ENCODE measurements at places on chromosomes 12 and 14.

DNA sequence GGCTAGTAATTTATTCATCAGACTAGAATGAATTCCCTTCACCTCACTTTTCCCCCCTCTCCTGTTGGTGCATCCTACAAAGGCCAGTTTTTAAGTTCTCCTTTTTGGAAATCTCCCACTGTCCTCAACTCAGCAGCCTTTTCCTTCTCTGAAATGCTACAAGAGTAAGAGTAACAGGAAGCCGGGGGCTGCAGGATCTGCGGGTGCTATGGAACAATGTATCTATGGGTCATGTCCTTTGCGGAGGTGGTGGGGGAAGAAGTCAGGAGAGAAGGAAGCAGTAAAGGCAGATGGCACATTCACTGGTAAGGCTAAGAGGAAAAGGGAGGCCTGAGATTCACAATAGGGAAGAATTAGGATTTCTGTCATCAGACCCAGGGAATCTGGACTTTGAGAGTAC, 22.2 kb upstream of the TESC start:
- no peak for DNase-seq

DNA sequence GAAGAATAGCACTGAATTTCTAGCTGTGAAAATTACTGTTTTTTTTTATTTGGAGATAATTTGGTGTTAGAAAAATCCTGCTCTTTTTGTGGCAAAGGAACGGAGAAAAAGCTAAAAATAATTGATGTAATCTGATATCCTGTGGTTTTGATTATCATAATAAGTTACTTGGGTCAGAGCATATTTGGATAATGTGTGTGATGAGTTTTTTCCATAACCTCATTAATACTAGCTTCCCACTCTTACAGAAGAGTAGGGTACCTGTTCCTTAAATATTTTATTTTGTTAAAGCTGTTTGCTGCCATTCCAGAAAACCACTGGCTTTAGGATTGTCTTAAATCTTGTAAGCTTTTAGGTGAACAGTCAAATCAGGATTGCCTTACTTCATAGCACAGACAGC, 4.7 kb downstream of the PSMC6 start:
- no peak for DNase-seq

GRCh38 chr12:22626406-22626805, 1.4 kb downstream of the ETNK1 start:
- DNase-seq: no peak

DNA sequence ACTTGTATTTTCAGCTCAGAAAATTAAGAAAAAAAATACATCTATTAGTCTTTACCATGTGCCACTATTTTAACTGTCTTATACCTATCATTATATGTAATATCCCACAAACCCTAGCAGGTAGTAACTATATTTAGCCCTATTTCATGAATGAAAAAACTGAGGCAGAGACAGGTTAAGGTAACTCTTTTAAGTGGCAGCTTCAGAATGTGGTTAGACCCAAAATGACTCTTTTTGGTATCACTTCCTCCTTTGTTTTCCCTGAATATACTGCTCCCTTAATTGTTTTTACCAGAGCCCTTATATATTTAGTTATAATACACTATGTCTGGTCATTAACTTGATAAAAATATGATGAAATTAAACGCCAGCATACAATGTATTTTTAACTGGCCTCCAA, 235.6 kb upstream of the RPL10L start:
- DNase-seq: no peak

DNA sequence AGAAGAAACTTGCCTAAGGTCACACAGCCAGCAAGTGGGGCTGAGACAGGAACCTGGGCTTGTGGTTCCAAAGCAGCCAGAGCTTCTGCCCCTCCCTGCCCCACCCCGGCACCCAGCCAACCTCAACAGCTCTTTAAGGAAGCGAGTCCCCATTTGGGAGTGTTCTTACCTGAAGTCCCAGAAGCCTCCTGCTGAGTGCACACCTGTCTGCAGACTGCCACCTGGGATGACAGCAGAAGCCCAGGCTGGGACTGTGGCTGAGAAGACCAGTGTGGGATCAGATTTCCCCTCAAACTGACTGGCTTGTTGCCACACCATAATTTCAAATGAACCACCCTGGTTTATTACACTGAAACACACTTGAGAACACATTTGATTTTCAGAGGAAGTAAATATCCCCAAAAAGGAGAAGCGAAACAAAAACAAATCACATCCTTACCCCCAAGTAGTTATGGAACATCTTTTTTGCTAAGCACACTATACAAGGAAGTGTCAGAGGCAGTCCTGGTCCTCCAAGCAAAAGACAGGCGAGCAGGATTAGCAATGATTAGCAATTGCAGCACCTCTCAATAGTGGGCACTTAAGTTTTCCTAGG, 6.3 kb upstream of the RIN3 start:
- peak; percentile 80 for DNase-seq

GRCh38 chr12:104010121-104010520, 39.9 kb downstream of the GLT8D2 start:
- no peak for DNase-seq

DNA sequence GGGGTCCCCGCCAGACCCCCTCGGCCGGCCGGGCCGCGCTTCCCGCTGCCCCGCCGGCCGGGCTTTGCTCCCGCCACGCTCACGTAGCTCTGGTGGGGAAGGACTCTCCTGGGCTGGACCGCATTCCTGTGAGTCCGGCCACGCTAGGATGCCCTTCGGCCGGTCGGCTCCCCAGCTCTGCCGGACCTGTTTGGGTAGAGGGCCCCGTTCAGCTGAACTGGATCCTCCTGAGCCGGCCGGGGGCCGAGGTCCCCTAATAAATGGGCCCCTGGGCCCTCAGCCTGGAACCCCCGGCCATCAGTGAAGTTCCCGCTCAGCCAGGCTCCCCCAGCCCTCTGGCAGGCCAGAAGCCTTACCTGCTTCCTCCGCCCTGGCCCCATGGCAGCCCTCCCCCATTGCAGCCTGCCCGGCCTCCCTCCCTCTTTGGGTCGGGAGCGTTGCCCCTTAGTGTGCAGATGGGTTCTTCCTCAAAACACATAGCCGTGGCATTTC, 593 bp downstream of the UNC119B start:
- no peak for DNase-seq
